ENCODE measurements at places on chromosomes 2 and 18.

GRCh38 chr2:25303633-25304236, 38.0 kb downstream of the DNMT3A start:
- no peaks in the 10 kb centered on the region for H3K27me3 ChIP-seq
- no peak overlapping the region for H3K4me3 ChIP-seq
- DNase-seq, result no peak
- H3K4me1 ChIP-seq, result no peaks in the 10 kb centered on the region
- H3K27ac ChIP-seq, result no peak overlapping the region

GRCh38 chr2:223494496-223494895, 107.7 kb downstream of the SCG2 start:
- no peaks in the 10 kb centered on the region for H3K27me3 ChIP-seq
- H3K4me3 ChIP-seq, result no peak overlapping the region
- no peaks in the 10 kb centered on the region for H3K4me1 ChIP-seq
- DNase-seq, result no peak
- no peak overlapping the region for H3K27ac ChIP-seq

- H3K4me3 ChIP-seq, result no peak overlapping the region
- no peak overlapping the region for H3K27ac ChIP-seq
- H3K4me1 ChIP-seq, result no peaks in the 10 kb centered on the region
These were observed 92.4 kb upstream of the COPS8 start for GRCh38 chr2:236993286-236993685.

GRCh38 chr2:234001380-234002160, 48.9 kb upstream of the SPP2 start:
- no peak overlapping the region for H3K4me3 ChIP-seq
- H3K27ac ChIP-seq, result no peak overlapping the region
- H3K27me3 ChIP-seq, result no peaks in the 10 kb centered on the region
- H3K4me1 ChIP-seq, result no peaks in the 10 kb centered on the region
- DNase-seq, result no peak

- no peaks in the 10 kb centered on the region for H3K27me3 ChIP-seq
- no peak overlapping the region for H3K4me3 ChIP-seq
- H3K36me3 ChIP-seq, result no peaks in the 10 kb centered on the region
- no peak for DNase-seq
- no peaks in the 10 kb centered on the region for H3K4me1 ChIP-seq
These were observed 67.3 kb downstream of the SH3RF3 start for GRCh38 chr2:109196081-109196875.

DNA sequence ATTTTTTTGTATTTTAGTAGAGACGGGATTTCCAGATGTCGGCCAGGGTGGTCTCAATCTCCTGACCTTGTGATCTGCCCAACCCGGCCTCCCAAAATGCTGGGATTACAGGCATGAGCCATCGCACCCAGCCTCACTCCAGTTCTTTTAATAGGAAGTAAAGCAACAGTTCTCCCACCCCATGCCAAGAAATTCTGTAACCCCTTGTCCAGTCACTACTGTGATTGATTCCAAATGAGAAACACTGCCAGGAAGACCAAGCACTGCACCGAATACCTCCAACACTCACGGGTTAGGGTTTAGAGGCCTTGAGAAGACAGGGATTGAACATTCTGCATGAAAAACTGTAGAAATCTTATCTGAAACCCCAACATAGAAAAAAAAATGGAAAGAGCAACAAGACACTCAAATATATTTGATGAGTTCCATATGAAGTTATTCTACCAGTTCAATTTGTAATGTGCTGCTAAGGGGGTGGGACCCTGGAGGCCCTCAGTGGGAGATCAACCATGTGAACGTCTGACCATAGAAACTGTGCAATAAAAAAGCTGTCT, 48.2 kb upstream of the BIN1 start:
- no peak overlapping the region for H3K27ac ChIP-seq
- H3K36me3 ChIP-seq, result no peaks in the 10 kb centered on the region
- H3K27me3 ChIP-seq, result no peaks in the 10 kb centered on the region
- no peak for DNase-seq
- H3K4me3 ChIP-seq, result no peak overlapping the region
- no peaks in the 10 kb centered on the region for H3K4me1 ChIP-seq

GRCh38 chr18:27073404-27073830, 111.7 kb downstream of the CHST9 start:
- H3K4me1 ChIP-seq, result no peaks in the 10 kb centered on the region
- no peak overlapping the region for H3K27ac ChIP-seq
- no peak for DNase-seq
- no peaks in the 10 kb centered on the region for H3K27me3 ChIP-seq
- H3K36me3 ChIP-seq, result no peaks in the 10 kb centered on the region

DNA sequence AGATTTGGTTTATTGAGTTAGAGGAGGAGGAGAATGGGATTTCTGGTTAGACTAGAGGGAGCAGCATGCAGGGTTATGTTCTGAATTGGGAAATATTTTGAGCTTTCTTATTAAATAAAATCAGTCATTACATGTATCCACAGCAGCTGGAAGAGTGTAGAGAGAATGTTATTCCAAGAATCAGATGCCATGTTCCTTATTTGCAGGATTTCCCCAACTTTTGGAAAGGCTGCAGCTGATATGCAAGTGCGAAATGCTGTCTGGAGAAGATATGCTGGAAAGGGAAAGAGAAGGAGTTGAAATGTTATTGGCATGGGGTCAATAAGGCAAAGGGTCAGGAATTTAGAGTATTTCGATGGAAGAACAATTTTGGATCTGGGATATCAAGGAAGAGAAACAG, 255.8 kb downstream of the MTX2 start:
- no peak overlapping the region for H3K4me3 ChIP-seq
- no peak for DNase-seq
- H3K27ac ChIP-seq, result no peak overlapping the region
- H3K27me3 ChIP-seq, result no peaks in the 10 kb centered on the region

DNA sequence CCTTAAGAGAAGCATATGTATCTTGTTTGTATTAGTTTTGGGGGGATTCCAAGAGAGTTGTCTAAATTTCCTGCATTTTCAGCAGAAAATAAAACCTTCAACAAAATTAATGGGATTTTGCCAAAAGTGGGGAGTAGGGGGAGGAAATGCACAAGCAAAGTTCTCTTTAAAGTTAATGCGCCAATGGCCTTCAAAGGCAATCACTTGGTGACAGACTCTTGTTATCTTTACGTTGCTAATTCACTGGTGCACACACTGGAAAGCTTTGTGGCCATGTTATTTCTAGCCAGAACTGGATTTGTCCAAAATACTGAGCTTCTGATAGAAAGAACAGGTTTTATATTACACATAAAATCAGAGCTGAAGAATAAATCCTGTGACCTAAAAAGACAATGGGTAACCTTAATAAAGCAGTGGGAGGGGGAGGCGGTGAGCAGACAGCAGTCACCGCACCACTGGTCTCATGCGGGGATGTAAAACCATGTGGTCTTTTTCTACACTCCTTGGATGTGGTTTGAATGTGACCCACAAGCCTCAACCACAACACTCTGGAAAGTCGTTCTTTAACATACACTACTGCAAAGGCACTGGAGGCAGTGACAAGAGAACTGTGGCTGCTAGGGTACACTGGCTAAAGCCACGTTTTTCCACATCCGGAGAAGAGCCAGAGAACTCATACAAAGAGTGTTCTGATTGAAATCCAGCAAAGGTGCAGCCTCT, 176.9 kb upstream of the SMAD7 start:
- H3K4me3 ChIP-seq, result no peak overlapping the region
- no peaks in the 10 kb centered on the region for H3K27me3 ChIP-seq
- H3K36me3 ChIP-seq, result no peaks in the 10 kb centered on the region
